Gastroesophageal sphincter (tissue), 4 donors: ENCODE measurements at places on chromosomes 12 and 14.

- no peaks in the 10 kb centered on the region for H3K36me3 ChIP-seq
- no peak overlapping the region for H3K4me3 ChIP-seq
- H3K27ac ChIP-seq: no peak overlapping the region
- no peaks in the 10 kb centered on the region for H3K27me3 ChIP-seq
- ATAC-seq: no peak
- H3K4me1 ChIP-seq: no peaks in the 10 kb centered on the region
Observed at GRCh38 chr12:32025906-32026305, 66.7 kb downstream of the RESF1 start.

GRCh38 chr14:58553959-58554358, 83.8 kb upstream of the DACT1 start:
- no peak overlapping the region for H3K27ac ChIP-seq
- H3K27me3 ChIP-seq: no peaks in the 10 kb centered on the region
- no peaks in the 10 kb centered on the region for H3K36me3 ChIP-seq
- ATAC-seq: no peak

DNA sequence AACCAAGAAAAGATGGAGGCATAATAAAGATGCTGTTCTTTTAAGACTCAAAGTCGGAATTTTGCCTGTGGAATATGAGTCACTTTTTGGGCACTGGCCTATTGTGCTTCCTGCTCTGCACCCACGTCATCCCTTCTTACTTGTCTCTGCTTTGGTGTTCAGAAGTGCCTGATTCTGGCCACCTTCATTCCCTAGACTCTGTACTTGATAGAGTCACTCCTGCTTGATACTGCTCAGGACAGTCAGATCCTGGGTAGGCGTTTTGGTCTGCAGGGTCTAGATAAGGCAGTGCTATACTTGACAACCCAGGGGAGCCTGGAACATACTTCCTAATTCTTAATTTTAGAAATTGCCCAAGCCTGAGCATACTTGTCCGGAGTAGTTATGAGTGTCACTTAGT, 1.9 kb downstream of the LRRK2 start:
- ATAC-seq: peak; percentile 77
- H3K27me3 ChIP-seq: no peaks in the 10 kb centered on the region

DNA sequence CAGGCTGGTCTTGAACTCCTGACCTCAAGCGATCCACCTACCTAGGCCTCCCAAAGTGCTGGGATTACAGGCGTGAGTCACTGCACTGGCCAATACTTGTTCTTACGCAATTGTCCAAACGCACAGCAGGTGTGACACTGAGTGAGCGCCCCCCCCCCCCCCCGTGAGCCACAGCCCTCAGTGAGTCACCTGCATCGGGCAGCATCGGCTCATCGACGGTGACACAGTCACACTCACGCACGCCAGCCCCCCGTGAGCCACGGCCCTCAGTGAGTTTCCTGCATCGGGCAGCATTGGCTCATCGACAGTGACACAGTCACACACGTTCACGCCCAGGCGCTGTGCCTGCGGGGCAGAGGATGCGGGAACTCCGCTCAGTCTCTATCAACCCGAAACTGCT, 42.5 kb downstream of the GALNT9 start:
- ATAC-seq: no peak
- no peak overlapping the region for H3K4me3 ChIP-seq
- H3K27me3 ChIP-seq: peaks cover 71% of the 10 kb centered on the region
- H3K4me1 ChIP-seq: peaks cover 3% of the 10 kb centered on the region
- no peak overlapping the region for H3K27ac ChIP-seq

DNA sequence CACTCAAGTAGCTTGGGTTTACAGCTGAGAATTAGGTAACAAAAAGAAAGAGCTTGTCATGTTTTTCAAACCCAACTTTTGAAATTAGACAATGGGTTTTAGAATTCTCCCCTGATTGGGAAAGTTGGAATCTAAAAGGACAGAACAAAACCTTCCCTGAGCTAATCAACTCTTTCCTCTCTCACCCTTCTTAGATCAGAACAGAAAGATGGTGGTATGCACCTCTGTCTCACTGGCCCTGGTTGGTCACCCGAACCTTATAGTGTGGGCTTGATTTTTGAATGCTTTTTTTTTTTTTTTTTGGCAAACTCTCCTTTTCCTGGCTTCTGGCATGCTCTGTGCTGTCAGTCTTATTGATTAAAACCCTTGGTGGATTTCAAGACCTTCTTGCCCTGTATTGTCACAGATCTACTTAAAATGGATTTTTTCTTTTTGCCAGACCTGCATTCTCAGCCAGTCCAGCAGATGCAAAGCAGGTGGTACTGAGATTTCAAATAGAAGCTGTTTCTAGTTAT, 251.1 kb upstream of the RMST start:
- H3K4me1 ChIP-seq: no peaks in the 10 kb centered on the region
- no peaks in the 10 kb centered on the region for H3K27me3 ChIP-seq
- H3K4me3 ChIP-seq: no peak overlapping the region
- H3K36me3 ChIP-seq: no peaks in the 10 kb centered on the region
- no peak overlapping the region for H3K27ac ChIP-seq

GRCh38 chr14:104564744-104565679, 14.6 kb upstream of the C14orf180 start:
- ATAC-seq: no peak
- H3K27ac ChIP-seq: no peak overlapping the region
- no peaks in the 10 kb centered on the region for H3K36me3 ChIP-seq
- H3K27me3 ChIP-seq: peaks cover 89% of the 10 kb centered on the region
- H3K4me1 ChIP-seq: peaks cover 3% of the 10 kb centered on the region

DNA sequence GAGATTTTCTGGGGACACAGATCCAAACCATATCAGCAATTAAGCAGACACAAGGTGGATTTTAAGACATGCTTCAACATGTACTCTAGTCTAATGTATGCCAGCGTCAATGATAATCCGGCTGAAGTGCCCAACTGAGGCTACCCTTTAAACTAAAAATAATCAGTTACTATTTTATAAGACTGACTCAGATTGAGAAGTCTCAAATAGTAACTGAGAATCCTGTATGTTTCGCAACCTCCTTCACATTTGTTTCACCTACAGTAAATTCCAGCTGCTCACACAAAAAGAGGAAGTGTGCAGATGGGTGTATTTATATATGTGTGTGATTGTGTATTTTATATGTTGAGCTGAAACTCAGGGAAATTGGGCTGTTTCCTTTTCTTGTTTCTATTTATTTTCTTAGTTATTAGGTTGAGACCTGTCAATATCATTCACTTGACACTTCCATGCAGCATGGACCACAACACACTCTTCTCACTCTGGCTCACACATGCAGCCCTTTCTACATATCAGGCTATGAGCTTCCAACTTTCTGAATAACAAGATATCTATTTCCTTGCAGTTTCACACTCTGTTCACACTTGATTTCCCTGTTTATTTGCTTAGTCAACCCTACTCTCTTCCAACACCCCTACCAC, 1224.9 kb upstream of the TMEM132C start:
- H3K4me1 ChIP-seq: no peaks in the 10 kb centered on the region
- H3K36me3 ChIP-seq: no peaks in the 10 kb centered on the region
- no peak overlapping the region for H3K4me3 ChIP-seq

- H3K27me3 ChIP-seq: peaks cover 73% of the 10 kb centered on the region
- no peaks in the 10 kb centered on the region for H3K36me3 ChIP-seq
- no peak overlapping the region for H3K4me3 ChIP-seq
- no peaks in the 10 kb centered on the region for H3K4me1 ChIP-seq
- no peak overlapping the region for H3K27ac ChIP-seq
Observed at GRCh38 chr14:104509673-104510072, 69.9 kb upstream of the C14orf180 start.

- no peak overlapping the region for H3K27ac ChIP-seq
- H3K4me1 ChIP-seq: peaks cover 7% of the 10 kb centered on the region
- ATAC-seq: no peak
- H3K27me3 ChIP-seq: no peaks in the 10 kb centered on the region
- no peaks in the 10 kb centered on the region for H3K36me3 ChIP-seq
Observed at GRCh38 chr12:40157336-40157735, 51.5 kb upstream of the SLC2A13 start.

- H3K27me3 ChIP-seq: no peaks in the 10 kb centered on the region
- no peaks in the 10 kb centered on the region for H3K4me1 ChIP-seq
Observed at GRCh38 chr12:70983692-70984091, 63.2 kb upstream of the PTPRR start.

DNA sequence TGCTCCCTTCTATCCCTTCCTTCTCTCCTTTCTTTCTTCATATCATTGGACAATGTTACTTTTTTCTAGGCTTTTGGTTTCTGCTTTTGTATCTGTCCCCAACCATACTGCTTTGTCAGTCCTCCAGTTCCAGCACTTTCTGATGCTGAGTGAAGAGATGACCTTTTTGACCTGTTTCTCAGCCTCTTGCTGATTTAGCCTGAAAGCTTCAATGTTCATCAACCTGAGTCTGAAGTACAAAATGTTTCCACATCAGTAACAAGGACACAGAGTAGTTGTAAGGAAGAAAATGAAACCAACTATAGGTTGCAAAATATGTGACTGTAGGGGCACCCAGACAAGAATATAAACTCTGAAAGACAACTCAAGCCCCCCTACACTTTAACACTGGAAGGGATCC, 25.2 kb upstream of the AKAP6 start:
- no peaks in the 10 kb centered on the region for H3K36me3 ChIP-seq
- no peak overlapping the region for H3K4me3 ChIP-seq
- H3K27ac ChIP-seq: no peak overlapping the region
- no peaks in the 10 kb centered on the region for H3K4me1 ChIP-seq
- no peak for ATAC-seq
